ENCODE measurements at places on chromosomes 11 and 22.

DNA sequence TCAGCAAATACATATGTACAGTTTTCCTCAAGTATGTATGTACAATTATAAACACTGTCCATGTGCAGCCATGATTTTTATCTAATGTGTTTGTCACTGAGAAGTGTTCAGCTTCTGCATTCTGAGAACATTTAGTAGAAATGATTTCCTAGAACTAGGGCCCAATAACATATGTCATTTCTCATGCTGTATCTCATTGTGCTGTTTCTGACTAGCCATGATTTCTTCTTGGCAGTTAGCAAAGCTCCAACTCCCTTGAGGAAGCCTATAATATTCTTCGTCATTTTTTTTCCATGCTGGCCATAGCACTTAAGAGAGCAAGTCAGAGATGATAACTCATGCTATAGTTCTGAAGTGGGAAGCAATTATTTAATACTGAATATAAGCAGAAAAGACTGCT is 187.8 kb downstream of the DDX10 start:
- no peak for DNase-seq

- DNase-seq = no peak
These were observed 105.3 kb upstream of the KIRREL3 start for GRCh38 chr11:127105593-127106541.

GRCh38 chr11:121134741-121135312 is 33.8 kb downstream of the TECTA start:
- no peak for DNase-seq

DNA sequence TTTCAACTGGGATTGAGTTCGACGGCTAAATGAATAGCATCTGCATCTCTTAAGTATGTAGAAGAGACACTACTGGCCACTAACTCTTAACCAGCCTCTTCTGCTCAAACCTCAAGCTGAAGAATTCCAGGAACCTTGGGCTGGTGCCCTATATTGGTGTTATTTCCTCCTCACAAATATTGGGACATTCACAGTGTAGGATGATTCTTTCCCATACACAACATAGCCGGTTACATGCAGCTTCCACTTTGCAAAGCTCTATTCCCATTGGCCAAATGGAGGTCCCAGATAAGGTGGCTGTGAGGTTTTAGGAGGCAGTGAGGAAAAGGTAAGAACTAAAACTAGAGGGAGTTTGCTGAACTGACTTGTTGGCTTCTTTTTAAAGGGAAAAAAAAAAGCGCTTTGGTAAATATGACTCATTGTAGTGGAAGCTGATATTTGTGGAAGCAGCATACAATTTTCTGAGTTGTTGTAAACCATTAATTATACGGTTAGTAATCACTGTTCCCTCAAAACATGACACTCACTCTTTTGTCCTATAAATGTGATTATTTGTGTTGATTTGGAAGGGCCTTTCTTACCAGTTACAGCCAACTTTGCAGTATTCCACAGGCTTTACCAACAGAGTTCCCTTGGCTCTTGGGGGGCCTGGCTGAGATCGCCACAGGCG is 17.6 kb downstream of the C22orf31 start:
- DNase-seq = no peak

GRCh38 chr11:2138068-2138430 is 1.1 kb downstream of the IGF2 start:
- no peak for DNase-seq

DNA sequence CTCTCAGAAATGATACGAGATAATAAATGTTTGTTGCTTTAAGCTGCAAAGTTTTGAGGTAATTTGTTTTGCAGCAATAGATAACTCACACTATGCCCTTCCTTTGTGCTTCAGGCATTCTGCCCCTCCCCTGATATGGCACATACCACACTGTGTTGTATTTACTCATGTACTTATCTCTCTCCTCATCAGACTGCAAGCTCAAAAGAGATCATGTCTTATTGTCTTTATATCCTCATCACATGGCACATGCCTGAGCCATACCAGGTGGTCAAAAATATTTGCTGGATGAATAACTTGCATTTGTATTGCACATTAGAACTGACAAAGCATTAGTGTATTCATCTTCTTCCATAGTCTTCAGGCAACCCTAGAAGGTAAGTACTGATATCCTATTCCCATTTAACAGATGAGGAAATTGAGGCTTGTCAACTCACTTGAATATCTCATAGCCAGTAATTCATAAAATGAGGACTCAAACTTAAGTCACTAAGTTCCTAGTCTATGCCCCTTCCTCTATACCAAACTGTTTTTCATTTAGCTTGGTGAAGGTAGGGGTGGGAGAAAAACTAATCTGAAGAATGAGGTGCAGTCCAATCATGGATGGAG is 83.9 kb upstream of the EED start:
- no peak for DNase-seq

- DNase-seq = no peak
These were observed 28.0 kb upstream of the LMO1 start for GRCh38 chr11:8291421-8292350.

- DNase-seq = peak; percentile 53
These were observed at the start of the genes NKAPD1 and PIH1D2 for GRCh38 chr11:112073941-112074811. NKAPD1 (plus strand) TSS chr11:112074299; CDS start chr11:112075575, 1,276 bp downstream. PIH1D2 (minus strand) TSS chr11:112074017; CDS start chr11:112073174, 843 bp downstream.

GRCh38 chr11:118152552-118153471 is at the start of gene SCN4B:
SCN4B (minus strand) TSS chr11:118152823; CDS start chr11:118152673, 150 bp downstream.
- DNase-seq = peak; percentile 43

GRCh38 chr22:49096476-49096875 is 731.2 kb downstream of the BRD1 start:
- no peak for DNase-seq

DNA sequence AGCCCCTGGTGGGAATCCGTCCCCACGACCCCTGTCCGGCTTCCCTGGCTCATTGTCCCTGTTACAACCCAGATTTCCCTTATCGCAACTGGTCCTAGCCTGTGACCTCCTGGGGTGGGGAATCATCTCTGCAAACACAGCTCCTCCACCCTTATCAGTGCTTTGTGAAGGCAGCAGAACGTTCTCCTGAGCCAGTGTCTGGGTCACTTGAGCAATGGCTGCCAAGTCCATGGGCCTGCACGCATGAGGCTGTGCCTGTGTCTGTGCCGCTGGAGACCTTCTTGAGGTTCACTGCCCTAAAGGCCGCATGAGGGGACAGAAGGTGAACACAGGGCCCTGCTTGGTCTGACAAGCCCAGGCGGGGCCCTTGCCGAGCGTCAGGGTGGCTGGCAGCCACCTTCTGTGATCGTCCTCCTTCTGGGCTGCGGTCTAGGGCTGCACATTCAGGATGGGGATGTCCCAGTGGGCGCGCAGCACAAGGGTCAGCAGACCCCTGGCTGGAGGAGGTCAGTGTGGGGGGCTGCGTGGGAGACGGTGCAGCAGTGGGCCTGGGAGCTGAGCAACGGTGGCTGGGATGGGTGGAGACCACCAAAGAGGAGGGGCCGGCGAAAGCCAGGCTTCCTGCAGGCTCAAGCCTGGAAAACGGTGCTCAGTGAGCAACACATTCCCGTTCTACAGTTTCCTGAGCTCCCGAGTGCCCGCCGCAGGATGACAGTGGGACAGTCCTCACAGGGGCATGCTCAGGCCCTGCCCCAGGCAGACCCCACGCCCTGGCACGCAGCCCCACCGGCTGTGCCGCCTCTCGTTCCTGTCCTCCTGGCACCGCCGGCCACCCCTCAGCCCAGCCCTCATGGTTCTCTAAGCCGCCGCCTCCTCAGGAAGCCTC is 74.1 kb downstream of the CDKN1C start:
- no peak for DNase-seq

GRCh38 chr11:123083623-123084029 is 21.7 kb upstream of the HSPA8 start:
- DNase-seq = no peak

DNA sequence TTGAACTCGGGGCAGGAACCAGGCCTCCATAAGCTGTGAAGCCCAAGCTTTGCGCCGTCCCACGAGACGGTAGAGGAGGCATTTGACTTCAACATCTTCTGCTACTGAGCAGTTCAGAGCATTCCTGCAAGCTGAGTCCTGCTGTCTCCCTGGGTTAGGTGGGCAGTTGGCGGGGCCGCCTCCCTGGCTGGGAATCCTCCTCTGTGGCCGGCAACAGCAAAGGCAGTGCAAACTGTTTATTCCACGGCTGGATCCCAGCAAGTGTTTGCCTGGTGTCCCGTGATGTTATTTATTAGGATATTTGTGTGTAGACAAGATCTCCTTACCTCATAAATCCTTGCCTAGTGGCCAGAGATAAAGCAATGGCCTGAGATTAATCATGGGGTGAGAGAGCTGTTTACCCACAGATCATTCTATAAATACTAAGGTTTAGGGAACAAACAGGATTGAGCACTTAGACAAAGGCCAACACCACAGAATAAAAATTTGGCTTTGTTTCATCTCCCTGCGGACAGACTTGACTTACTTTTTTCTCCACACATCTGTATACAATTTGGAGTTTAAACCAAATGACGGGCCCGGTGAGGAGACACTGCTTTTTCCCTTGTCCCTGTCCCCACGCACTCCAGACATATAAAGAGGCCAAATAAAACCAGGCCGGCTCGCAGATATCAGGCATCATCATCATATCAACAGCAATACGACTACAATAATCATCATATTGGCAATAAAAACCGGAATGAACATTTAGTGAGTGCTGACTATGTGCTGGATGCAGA is 63.4 kb downstream of the NAT10 start:
- no peak for DNase-seq

GRCh38 chr11:83336993-83337392 is 50.8 kb upstream of the CCDC90B start:
- DNase-seq = no peak

GRCh38 chr11:63837027-63837688 is 1.8 kb upstream of the MARK2 start:
- DNase-seq = no peak

- DNase-seq = no peak
These were observed 20.2 kb upstream of the ST14 start for GRCh38 chr11:130139401-130139800.

Data from GM12891 (cell line).